ENCODE measurements at places on chromosomes 7 and 10. TPM values are rescaled to one million over a fixed set of nuclear protein-coding genes. Genes with fewer than 3 reads are reported as not detected.
A peak's percentile ranks its signal among the peaks of the same experiment; 100 is the strongest.

Gene TSPAN14
- total RNA-seq = 169 TPM

- H3K27me3 ChIP-seq = peaks cover 39% of the 10 kb centered on the region
- no peak overlapping the region for H3K4me3 ChIP-seq
- no peaks in the 10 kb centered on the region for H3K36me3 ChIP-seq
- peaks cover 16% of the 10 kb centered on the region for H3K4me1 ChIP-seq
- no peak overlapping the region for H3K27ac ChIP-seq
Measured at GRCh38 chr10:102235598-102235920, 5.8 kb downstream of the PITX3 start.

- peaks cover 31% of the 10 kb centered on the region for H3K4me1 ChIP-seq
- peak within 1 kb of the TSS; percentile 90 for H3K4me3 ChIP-seq
- no peaks in the 10 kb centered on the region for H3K27me3 ChIP-seq
- peak; percentile 93 for DNase-seq
- peak within 1 kb of the TSS; percentile 95 for H3K27ac ChIP-seq
Measured at GRCh38 chr10:119650692-119651513, at the start of gene BAG3. BAG3 (plus strand) TSS chr10:119651380; CDS start chr10:119651676, 296 bp downstream.

- H3K4me3 ChIP-seq = no peak overlapping the region
- H3K27me3 ChIP-seq = no peaks in the 10 kb centered on the region
- DNase-seq = no peak
- no peak overlapping the region for H3K27ac ChIP-seq
Measured at GRCh38 chr7:139902436-139903102, 73.5 kb downstream of the TBXAS1 start.

DNA sequence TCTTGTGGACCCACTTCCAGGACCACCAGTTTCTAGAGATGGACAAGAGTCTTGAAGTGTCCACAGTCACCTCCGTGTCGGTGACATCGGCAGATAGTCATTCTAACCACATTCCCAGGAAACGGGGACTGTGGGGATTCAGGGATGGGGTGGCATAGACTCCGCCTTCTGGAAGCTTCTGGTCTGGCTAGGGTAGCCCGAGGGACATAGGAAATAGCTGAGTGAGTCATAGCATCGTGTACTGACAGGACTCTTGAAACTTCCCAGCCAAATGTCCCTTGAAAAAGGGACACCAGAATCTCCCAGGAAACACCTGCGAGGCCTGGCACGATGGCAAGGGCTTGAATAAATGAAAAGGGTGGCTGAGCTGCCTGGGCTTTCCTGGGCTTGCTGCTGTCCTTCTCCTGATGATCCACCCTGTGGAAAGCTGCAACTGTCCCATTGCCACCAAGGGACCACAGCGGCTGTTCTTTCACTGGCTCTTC is 84.1 kb upstream of the LRRC4 start:
- no peaks in the 10 kb centered on the region for H3K4me1 ChIP-seq
- no peak overlapping the region for H3K27ac ChIP-seq
- no peaks in the 10 kb centered on the region for H3K36me3 ChIP-seq
- DNase-seq = no peak

- DNase-seq = no peak
- no peaks in the 10 kb centered on the region for H3K27me3 ChIP-seq
- H3K4me1 ChIP-seq = no peaks in the 10 kb centered on the region
- no peaks in the 10 kb centered on the region for H3K36me3 ChIP-seq
Measured at GRCh38 chr10:36711361-36711760, 414.0 kb upstream of the ANKRD30A start.

DNA sequence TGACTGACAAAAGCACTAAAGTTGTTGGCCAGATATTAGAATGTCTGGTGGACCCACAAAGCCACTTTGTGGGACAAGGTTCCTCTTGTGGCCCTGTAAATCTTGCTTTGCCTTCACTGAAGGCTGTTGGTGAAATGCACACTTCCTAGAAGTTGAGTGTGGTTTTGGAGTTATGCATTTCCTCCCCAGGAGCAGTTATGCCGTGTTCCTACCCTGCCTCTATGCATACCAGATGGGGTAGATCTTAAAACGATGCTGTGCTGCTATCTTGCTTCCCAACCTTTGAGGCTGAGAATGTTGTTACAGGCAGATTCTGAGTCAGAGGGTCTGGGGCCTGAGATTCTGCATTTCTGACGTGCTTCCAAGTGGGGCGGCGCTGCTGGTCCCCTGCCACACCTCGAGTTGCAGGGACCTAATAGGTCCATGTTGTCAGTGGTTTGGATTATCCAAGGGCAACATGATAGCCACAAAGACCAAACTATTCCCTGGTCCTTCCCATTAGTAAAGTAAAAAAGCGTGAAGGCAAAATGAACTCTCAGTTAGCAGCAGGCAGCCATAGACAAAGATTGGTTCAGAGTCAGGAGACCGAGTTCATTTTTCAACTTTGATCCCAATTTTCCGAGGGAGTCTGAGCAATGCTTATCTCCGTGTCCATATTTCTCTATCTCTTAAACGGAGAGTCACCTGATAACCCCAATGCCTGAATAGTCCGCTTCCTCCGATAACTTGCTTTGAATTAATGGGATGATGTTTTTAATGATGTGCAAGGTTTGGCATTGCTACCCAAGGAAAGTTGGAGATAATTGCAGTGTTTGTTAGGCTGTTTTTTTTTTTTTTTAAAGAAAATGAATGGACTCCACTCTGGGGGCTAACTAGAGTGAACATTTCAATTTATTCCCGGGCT is 55.8 kb downstream of the CDHR3 start:
- H3K27me3 ChIP-seq = no peaks in the 10 kb centered on the region
- H3K4me3 ChIP-seq = no peak overlapping the region
- no peaks in the 10 kb centered on the region for H3K4me1 ChIP-seq
- H3K36me3 ChIP-seq = no peaks in the 10 kb centered on the region
- H3K27ac ChIP-seq = no peak overlapping the region
